Stimulated activated CD4-positive, alpha-beta T cell treated with anti-CD3 and anti-CD28 coated beads, Interleukin-4, amount 100 ng/mL, for 1 hour (primary cell): ENCODE measurements at places on chromosomes 1 and 21.

- no peak for DNase-seq
These were observed at the start of gene BRINP2 for GRCh38 chr1:177170756-177171535. Gene BRINP2 (plus strand): TSS chr1:177170958. CDS start chr1:177229877, 58,919 bp downstream.

DNA sequence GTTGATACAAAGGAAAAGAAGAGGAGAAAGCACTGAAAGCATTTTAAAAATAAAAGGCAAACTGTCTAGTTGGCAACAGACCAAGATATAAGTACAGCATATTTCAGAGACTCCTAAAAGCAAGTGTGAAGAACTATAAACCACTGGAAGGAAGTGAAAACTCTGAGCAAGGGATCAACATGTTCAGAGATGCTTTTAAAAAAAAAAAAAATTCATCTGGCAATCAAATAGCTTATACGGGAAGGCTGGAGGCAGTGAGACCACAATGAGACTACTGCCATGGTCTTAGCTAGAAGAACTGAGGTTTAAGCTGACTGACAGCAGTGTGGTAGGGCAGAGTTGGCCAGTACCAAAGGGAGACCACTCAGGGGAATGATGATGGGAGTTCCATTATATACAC, 124.3 kb downstream of the VAV3 start:
- no peak for DNase-seq

- DNase-seq = no peak
These were observed 31.9 kb downstream of the ACBD3 start for GRCh38 chr1:226154593-226154992.

- DNase-seq = no peak
These were observed 34.5 kb upstream of the SOD1 start for GRCh38 chr21:31624961-31625491.

DNA sequence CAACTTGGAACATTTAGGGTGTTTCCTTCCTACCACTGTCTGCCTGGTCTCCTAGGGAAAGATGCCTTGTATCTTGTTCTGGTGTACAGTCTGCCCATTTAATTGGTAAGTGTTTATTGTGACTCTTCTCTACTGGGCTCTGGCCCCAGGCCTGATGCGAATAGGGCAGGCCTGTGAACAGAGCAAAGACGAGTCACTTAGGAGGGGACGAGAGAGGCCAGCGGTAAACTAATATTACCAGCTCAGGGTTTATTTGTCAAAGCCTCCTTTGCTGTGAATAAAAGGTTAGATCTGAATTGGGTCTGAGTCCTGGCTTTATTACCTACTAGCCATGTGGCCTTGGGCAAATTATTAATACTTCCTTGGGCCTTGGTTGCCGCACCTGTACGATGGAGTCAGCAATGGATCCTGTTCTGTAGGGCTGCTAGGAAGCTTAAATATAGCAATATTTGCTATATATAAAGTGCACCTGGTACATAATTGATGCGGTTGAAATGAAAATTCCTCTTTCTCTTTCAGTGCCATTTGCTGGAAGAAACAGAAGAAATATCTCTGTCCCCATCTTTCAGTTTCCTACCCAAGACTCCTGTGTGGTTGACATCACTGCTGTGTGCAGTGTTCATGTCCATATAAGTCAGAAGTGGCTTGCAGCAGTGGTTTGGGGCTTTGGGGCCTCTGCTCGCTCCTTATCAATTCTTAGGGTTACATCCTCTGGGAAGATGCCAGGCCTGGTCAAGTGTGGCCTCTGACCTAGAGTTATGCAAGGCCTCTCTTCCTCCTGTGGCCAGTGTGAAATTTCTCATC, 32.4 kb downstream of the MAPKAPK2 start:
- DNase-seq = no peak

GRCh38 chr1:28510273-28510969, 4.6 kb downstream of the RCC1 start:
- peak; percentile 44 for DNase-seq

DNA sequence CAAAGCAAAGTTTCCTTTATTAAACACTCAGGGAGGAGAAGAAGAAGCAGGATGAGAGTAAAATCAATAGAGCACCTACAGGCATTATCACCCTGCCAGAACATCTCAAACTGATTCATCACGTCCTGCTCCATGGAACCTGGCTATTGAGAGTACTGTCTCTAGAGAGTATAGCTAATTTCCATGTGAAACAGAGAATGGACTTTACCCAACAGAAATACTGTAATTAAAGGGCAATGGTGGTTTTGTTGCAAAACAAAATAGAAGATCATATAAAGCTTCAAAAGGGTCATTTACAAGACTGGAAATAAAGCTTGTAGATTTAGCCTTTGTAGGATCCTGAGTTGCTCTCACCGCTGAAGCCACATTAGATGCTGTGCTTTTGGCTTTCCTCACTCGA, 69.3 kb downstream of the XCL1 start:
- no peak for DNase-seq

DNA sequence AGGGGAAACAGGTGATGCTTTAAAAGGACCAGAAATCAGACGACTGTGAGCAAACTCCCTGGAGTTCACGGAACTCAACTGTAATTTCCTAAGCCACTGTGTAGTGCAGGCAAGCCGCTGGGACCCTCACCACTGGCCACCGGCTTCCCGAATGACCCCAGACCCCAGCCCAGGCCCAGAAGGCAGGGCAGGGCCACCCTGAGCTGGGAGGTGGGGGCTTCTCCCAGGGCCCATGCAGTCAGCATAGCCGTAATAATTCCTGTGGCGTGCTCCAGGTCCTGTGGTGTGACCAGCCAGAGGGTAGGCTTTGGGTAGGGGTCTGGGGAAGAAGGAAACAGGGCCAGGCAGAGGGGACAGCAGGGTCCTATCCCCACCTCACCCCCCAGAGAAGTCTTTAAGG, 3.5 kb upstream of the ARF1 start:
- peak; percentile 1 for DNase-seq
